ENCODE measurements at places on chromosomes 11 and 22.

DNA sequence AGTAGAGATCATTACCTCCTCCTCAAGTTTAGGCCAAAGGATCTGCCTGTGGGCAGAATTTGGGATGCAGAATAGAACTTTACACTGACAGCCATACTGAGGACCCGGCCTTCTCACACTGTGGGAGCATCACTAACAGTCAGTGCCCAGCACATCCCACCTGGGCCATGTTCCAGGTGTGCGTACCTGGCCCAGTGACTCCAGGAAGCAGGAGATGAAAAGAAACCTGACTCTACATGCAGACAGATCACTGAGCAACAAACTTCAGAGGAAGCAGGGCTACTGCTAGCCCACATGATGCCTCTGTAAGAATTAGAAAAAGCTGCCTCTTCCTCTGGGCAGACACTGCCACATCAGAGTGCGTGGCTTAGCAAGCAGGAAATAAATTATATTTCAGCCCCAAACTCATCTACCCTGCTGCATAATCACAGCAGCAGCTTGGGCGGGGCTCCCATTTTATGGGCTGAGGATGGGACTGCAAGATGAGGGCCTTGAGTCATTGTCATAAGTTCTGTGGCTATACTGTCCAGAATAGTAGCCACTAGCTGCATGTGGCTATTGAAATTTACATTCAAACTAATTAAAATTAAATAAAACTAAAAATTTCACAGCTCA, 6.0 kb upstream of the LMO2 start:
- DNase-seq = no peak

GRCh38 chr11:75280770-75281468, 40.3 kb downstream of the TPBGL start:
- no peak for DNase-seq

DNA sequence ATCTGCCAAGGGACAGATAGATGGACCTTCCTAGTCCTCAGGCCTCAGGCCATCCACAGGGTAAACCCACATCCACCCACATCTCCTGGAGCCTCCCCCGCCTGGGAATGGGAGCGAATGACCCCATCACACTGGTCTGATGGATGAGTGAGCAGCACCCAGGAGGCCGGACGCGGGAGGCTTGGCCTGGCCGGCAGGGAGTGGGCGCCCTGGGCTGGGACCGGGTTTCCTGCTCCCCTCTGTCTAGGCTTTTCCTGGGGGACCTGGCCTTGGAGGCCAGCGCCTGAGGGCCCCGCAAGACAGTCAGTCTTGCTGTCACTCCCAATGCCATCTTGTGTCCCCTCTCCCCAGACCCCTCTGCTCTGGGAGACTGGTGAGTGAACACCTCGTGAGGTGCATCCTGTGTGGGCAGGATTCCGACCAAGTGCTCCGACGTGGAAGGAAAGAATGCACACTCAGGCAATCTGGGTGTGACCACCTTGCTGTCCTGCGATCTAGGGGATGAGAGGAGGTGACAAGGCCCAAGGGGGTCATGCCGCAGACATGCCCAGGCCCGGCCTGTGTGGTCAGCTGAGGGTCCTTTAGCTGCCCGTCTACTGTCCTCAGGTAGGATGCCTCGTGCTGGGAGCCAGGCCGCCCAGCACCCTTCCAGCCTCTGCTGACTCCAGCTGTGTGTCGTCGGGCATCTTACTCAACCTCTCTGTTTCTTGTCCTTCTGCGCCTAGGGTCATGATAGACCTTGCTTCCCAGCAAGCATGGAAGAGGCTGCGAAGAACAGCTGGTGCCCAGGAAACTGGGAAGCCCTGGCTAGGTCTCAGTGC, 26.5 kb upstream of the WNT7B start:
- DNase-seq = no peak

GRCh38 chr11:68012843-68013610, 2.9 kb downstream of the ALDH3B1 start:
- no peak for DNase-seq

DNA sequence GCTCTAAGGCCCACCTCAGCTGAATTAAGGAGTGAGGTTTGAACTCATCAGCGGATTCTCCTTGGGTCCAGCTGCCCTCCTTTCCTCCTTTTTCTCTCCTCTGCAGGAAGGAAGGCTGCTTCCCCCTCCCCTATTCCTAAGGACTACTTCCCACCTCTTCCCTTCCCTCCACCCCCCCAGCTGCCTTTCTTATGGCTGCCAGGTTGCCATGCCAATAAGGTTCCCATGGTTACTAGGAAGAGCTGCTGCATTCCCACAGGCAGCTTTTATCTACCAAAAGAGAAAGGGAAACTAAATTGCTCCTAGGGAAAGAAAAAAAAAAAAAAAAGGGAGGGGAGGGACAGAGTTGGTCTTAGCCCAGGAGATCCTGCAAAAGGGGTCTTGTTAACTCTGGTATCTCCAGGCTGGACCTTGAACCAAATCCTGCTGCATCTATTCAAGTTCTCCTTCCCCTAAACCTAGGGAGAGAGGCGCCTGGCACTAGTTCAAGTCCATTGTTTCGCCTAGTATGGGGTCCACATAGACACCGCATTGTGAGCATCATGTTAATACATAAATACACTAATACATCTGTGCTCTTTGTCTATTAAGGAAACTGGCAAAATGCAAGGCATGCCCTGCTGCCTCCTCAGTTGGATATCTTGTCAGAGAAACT, 21.2 kb upstream of the FEZ1 start:
- peak; percentile 51 for DNase-seq

GRCh38 chr11:125945011-125945796, 640 bp upstream of the VSIG10L2 start:
- no peak for DNase-seq

DNA sequence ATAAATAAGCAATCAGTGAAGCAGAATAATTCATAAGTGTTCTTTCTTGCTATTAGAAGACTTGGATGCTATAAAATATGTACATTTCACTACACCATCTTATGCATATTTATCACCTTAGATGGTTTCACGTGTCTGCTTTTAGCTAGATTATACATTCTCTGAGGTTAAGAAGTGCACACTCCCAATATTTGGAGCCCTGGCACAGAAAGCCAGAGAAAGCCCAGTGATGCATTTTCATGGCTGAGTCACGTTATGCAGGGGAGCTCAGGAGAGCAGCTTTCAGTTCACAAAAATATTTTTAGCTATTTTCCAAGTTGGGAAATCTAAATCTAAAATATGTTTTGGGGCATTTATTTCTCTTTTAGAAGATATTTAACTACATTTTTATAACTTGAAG, 5.1 kb upstream of the TP53AIP1 start:
- DNase-seq = no peak

DNA sequence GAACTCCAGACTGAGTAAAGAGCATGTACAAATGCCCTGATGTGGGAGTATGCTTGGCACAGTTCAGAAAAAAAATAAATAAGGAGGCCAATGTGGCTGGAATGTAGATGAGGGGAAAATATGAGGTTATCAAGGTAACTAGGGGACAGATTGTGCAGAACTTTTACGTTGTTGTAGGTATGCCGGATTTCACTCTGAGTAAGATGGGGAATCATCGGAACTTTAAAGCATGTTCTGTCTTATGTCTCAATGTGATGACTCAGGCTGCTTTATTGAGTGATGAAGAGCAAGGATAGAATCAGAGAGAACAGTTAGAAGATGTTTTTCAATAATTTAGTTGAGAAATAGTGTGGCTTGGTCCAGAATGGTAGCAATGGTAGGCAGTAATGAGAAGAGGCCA, 130.4 kb downstream of the C11orf87 start:
- DNase-seq = no peak

- DNase-seq = no peak
Observed at GRCh38 chr11:34784318-34784841, 131.8 kb downstream of the APIP start.

DNA sequence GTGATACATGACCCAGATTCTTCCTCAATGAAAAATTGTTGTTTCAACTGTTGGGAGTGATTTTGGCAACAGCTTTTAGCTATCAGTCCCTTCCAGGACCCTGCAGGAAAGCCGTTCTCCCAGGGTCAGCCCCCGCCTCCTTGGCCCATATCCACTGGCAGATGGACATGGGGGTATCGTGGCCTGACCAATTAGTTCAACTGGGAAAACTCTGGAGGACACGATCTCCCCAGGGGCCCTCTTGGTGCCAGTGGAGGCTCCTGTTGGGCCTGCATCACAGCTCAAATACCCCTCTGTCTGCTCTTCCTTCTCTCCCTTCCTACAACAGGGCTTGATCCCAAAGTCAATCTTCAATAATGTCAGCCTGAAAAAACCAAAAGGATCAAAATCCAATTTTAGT, 272.5 kb upstream of the B3GAT1 start:
- DNase-seq = no peak
